SW480 (cell line): ENCODE measurements at places on chromosomes 4 and X.

DNA sequence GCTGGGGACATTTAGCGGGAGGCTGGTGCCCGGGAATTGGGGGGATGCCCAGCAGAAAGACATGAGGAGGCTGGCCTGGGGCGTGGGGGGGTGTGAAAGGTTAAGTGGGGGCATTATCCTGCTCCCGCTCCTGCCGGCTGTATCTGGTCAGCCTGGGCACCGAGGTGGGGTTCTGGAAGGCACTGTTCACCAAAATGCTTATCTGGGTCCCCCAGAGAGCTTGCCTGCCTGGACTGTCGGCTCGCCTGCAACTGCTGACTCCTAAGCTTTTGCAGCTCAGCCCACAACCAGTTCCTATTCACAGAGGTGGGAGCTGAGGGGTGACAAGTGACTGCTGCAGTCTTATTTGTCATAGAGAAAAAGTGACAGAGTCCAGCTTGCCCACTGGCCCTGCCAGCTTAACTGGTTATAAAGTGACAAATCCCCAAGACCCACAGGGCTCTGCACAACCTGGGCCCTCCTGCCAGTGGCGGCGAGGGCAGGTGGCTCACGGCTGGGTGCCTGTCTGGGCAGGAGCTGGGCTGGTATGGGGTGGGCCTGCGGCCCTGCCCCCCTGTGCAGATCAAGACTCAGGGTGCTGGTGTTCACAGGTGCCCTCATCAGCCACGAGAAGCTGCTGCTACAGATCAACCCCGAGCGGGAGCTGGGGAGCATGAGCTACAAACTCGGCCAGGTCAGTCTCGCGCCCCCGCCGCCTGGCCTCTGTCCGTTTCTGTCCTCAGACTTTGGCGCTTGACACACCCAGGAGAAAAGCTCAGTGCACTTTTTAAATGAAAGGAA is 23.7 kb upstream of the MSANTD1 start:
- DNase-seq, result no peak

GRCh38 chrX:29652484-29652883 is 562.9 kb upstream of the MAGEB2 start:
- no peak for DNase-seq

DNA sequence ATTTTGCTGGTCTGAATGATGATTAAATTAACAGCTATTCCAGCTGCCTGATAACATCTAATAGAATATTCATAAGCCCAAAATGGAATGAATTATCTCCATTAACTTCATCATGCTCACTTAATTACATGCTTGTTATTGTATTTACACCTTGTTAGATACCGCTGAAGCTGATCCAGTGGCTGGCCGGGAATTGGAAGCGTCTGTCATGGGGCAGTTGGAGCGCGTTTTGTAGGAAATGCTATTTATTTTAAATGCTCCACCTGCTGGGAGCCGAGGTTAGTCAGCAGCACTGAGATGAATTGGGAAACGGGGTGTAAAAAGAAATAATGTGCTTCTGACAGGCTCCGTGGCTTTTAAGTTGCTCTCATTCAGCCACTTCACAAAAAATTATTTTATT is 25.2 kb downstream of the ARX start:
- DNase-seq, result no peak

GRCh38 chr4:86972997-86973396 is 38.2 kb downstream of the AFF1 start:
- no peak for DNase-seq

- DNase-seq, result no peak
Measured at GRCh38 chrX:116277351-116278225, 107.0 kb downstream of the AGTR2 start.

- no peak for DNase-seq
Measured at GRCh38 chrX:12867685-12868084, 813 bp downstream of the TLR7 start.

GRCh38 chr4:119011607-119011988 is 122.9 kb downstream of the SYNPO2 start:
- DNase-seq, result no peak

DNA sequence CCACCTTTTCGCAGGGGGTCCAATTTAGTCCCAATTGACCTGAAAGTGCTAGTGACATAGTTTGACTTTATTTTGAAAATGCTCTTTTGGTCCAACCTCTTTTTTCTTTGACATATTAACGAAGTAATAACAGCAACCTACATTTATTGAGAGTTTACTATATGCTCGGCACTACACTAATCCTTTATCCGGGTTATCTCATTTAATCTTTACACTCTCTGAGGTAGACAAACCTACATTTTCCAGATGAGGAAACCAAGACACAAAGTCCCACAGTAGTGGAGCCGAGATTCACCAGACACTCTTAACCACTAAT is 307 bp upstream of the ATRX start:
- DNase-seq, result no peak

DNA sequence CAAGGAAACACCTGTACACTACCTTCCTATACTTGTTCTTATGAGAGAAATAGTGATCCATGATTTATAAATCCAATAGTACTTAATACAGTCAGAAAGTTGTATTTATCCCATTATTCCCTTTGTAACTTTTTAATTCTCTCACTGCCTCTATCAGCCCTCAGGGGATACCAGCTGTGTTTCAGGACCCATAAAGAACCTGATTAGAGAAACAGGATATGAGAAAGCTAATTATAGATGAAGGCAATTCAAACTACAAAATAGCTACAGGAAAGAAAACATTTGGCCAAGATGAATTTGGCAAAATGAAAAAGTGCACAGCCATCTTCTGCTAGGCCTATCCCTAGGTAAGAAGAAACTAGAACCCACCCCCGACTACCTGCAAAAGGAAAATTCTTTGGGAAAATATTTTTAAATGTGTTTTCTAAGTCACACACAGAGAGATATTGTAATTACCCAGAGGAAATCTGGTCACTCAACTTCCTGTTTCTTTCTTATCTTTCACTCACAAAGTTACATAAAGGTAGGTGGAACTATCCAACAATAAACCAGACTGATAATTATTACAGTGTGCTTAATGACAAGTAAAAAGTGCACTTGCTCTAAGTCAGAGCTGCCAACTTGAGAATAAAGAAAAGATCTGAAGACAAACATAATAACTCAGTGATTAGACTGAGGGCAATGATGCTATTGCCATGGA is 836.5 kb upstream of the HTR2C start:
- DNase-seq, result no peak

DNA sequence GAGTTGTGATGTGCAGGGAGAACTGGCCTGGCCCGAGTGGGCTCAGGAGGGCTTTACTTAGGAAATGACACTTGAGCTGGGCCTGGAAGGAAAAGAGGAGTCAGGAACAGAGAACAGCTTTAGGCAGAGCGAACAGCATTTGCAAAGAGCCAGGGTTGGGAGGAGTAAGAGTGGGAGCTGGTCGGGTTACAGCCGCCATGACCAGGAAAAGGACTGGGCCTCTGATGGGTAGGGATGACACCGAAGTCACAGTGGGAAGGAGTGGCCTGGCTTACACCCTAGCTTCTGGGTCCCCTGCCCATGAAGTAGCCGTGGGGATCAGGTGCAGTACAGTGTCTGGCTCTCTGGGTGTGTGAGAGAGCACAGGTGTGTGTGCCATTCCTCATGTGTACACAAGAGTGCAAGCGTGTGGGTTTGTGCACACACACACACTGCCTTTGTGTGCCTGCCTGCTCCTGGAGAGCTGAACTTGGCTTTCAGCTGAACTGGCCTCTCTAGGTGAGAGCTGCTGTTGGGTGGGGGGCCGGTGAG is 31.6 kb downstream of the TRMT44 start:
- DNase-seq, result no peak

GRCh38 chr4:139875411-139875825 is 209.8 kb downstream of the MGST2 start:
- DNase-seq, result no peak

GRCh38 chr4:181685911-181686310 is 557.3 kb upstream of the TENM3 start:
- no peak for DNase-seq

DNA sequence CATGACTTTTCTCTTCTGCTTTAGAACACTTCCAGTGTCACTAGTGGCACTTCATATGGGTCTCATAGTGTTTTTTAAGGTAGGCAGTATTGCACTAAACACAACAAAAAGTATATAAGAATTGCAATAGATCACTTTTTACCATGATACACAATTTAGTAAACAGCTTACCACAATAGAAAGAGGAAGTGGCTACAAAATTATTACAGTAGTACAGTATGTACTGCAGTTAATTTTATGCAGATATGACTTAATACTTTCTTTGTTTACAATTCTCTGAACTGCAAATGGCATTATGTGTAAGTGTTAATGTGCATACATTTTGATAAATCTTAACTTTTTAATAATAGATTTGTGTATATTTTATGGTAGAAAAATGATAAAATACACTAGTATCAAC is 157.3 kb downstream of the RRAGB start:
- no peak for DNase-seq

GRCh38 chr4:169906104-169906503 is 120.1 kb downstream of the MFAP3L start:
- no peak for DNase-seq
